ENCODE measurements at places on chromosomes 13 and 19.

DNA sequence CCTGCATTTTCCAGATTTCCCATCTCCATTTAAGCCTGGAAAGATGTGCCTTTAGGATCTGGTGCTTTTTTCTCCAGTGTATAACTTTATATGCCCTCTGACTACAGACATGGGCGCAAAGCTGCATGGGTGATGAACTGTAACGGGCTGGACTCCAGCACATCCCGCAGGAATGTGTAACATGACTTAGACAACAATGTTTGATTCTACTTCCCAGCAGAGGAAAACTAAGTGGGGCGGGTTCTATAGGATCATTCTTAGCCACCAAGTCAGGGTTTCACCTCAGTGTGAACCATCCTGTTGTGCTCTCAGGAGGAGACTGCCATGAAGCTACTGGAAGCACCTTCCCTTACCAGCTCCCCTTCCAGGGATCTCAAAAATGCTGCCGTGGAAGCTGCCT, 93.2 kb upstream of the SERP2 start:
- DNase-seq, result no peak

GRCh38 chr19:15015946-15016542, 33.2 kb upstream of the CASP14 start:
- no peak for DNase-seq

GRCh38 chr13:53014495-53015443, 13.8 kb upstream of the OLFM4 start:
- DNase-seq, result no peak

DNA sequence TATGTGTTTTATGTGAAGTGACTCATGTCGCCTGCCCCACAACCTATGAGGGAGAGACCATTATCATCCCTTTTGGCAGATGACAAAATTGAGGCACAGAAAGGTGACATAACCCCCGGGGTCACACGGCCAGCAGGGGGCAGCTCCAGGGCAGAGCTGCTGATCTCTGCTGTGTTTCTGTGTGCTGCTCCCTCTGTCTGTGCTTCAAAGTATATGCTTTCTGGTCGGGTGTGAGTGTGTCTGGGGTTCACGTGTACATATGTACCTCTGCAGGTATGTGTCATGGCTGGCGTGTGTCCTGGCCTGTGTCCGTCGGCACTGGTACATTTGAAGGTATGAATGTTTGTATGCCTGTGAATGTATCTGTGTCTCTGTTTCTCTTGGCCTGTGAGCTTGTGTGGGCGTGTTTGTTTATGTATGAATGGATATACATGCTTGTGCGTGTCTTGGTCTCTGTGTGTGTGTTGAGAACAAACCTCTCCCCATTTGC, 7.1 kb downstream of the LIPE start:
- DNase-seq, result peak; percentile 79

DNA sequence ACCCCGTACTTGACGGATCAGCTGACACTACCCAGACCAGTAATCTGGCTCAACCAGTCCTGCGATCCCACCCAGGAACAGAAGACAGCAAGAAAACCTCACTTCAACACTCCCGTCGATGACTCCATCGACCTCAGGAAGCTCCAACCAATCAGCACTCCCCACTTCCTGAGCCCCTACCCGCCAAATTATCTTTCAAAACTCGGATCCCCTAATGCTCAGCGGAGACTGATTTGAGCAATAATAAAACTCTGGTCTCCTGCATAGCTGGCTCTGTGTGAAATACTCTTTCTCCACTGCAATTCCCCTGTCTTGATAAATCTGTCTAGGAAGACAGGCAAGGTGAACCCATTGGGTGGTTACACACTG, 1.2 kb downstream of the LSM4 start:
- no peak for DNase-seq

- no peak for DNase-seq
These were observed 2.8 kb downstream of the KCTD15 start for GRCh38 chr19:33799476-33799875.

DNA sequence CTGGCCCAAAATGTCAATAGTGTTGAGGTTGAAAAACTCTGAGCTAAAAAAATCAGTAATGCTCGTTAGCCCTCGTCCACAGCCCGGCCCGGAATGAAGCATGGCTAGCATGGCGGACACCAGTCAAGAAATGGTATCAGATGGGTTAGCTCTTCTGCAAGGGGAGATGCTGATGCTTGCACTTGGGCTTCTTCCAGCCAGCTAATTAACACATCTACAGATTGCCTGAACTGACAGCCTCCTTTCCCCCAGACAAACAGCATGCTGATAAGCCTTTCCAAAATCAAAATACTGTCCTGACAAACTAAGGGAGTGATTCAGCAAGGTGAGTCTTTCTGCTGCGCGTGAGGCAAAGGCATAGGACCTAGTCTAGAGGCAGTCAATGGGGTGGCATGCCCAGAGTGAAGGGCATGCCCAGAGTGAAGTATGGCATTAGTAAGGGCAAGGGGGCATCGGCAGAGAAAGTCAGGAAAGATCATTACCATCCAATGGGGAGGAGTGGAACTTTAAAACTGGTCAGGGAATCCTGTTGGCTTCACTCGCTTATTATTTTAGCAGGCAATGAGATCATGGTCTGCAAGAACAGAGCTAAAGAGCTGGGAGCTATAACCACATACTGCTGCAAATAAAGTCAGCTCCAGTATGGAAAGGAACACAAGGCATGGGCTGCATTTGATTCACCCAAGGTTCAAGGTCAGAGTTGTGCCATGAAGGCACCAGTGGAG, 30.2 kb upstream of the UBE2L5 start:
- no peak for DNase-seq

DNA sequence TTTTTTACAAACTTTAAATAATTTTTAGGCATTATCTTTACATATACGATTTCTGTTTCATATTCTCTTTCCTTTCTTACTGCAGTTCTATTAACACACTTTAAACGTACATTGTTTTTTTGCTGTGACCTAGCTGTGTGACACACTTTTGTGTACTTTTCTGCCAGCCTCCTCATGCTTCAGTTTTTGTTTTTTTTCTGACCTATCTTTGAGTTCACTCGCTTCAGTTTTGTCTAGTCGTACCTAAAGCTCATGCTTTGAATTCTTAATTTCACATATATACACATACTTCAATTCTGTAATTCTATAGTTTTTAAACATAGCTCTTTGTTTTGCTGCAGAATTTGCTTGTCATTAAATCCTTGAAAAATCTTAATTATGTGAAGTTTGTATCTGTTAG, 150.4 kb downstream of the PDS5B start:
- DNase-seq, result no peak

- DNase-seq, result no peak
These were observed 18.0 kb upstream of the C1QTNF9B start for GRCh38 chr13:23915308-23915707.

DNA sequence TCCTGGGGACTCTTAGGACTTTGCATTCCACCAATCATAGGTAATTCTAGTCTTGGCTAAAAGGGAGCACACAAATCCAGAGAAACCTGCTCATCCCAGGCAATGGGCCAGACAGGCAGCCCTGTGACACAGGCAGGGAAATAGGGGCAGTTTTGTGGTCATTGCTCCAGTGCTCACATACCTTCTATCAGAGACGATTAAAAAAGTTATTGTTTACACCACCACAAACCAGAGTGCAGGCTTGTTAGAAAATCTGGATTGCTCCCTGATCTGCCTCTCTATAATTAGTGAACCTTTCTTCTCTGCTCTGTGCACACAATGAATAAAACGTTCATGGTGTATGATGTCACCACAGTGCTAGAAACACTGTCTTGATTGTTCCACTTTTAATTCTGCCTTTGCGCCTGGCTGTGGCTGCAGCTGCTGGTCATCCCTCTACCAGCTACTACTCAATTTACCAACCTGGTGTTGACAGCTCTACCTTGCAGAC, 121.6 kb upstream of the SPATA13 start:
- no peak for DNase-seq

- no peak for DNase-seq
These were observed 45.0 kb upstream of the RNF113B start for GRCh38 chr13:98222081-98222554.

- DNase-seq, result no peak
These were observed 23.5 kb downstream of the FLT1 start for GRCh38 chr13:28471421-28471820.

DNA sequence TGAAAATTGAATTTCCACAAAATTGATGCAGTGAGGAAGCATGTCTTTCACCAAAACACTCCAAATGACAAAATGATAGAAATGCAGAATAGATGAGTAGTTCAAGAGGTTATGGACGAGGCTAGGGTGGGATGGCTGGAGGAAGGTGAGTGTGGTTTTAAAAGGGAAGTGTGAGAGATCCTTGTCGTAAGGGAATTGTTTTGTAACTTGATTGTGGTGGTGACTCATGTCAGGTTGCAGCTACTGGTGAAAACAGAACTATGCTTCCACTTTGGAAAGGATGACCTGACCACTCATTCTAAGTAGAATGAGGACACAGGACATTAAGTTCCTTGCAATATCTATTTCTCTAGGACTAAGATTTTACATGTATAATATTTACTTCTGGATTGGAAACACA, 345.7 kb downstream of the MTUS2 start:
- DNase-seq, result no peak

GRCh38 chr19:1384085-1384462, 367 bp downstream of the NDUFS7 start:
- DNase-seq, result no peak

DNA sequence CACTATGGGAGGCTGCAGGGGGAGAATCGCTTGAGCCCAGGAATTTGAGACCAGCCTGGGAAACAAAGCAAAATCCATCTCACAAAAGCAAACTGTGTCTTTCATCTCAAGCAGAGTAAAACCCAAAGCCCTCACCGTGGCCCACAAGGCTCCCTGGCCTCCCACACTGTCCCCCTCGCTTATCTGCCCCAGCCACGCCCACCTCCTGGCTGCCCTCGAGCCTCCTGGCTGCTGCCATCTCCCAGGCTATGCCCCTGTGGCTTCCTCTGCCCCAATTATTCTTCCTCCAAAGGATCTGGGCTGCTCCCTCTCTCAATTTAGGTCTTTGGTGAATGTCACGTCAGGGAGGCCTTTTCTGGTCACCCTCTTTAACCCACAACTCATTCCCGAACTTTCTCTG, 3.6 kb downstream of the RABAC1 start:
- no peak for DNase-seq

DNA sequence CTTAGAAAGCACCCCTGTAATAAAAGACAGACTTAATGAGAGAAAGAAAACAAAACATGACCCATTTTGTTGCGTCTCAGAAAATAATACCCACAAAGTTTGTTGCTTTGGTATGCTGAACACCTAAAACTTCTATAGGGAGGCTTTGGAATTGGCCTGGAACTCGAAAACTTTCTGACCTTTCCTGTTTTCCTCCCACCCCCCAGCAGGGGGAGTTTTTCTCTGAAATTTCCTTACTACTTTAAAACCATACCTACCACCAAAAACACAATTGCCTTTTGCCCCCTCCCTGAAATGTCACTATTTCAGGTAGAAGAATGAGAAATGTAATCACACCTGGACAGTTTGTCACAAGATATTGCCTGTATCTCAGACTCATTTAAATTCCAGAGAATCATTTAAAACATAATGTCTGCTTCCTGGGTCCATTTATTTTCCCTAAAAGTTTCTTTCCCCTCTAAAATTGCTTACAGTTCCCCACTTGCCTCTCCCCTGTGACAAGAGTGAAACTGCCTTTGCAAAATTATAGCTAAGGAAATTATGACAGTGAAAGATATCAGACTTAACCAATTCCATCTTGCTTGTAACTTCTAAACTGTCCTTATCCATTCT, 2700.2 kb downstream of the PCDH9 start:
- peak; percentile 2 for DNase-seq

DNA sequence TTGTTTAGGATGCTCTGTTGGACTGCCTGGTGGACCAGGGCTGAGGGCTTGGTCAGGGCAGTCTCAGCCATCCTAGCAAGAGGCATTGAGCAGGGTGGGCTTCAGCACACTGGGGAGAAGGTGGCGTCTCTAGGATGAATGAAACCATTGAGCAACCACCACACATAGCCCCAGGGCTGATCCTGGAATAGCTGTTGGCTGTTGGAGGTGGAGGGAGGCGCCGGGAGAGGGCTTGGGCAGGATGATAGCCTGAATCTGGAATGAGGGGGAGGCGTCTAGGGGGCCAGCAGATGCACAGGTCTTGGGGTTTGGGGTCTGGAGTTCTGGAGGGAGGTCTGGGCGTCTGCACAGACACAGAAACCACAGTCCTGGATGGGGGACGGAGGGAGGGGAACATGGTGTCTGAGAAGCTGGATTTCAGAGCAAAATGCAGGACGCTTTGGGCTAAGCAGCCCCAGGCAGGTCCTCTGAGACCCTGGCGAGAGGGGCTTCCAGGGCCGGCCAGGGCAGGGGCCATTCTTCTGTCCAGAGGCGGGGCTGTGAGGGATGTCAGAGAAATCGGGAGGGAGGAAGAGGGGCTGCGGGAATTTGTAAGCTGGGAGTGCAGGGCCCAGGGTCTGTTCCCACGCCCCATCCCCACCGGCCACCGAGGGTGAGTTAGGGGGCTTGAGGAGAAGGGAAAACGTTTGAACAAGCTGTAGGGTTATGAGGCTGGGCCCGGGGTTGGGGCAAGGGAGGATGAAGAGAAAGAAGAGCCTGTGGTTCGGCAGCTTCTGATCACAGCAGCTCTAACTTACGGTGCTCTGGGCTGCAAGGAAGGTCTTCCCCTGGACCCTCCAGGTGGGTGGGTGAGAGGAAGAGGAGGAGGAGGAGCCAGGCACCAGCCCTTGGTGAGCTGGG, 5.2 kb downstream of the TRAPPC5 start:
- no peak for DNase-seq
